ENCODE measurements at places on chromosomes 4 and X.

DNA sequence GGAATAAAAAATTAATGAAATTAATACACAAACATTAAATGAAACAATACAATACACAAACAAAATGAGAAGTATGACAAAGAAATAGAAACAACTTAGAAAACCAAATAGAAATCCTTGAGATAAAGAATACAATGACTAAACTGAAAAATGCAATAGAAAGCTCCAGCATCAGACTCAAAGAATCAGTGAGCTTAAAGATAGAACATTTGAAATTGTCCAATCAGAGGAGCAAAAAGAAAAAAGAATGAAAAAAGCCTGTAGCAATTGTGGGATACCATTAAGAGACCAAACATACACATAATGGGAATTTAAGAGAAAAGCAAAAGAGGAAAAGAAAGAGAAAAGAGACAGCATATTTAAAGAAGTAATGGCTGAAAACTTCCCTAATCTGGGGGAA is 25.7 kb downstream of the EMCN start:
- no peak for DNase-seq

GRCh38 chr4:38672074-38672396 is 8.0 kb downstream of the KLF3 start:
- DNase-seq = no peak

GRCh38 chr4:123397144-123398065 is 810 bp downstream of the SPRY1 start:
- peak; percentile 32 for DNase-seq

DNA sequence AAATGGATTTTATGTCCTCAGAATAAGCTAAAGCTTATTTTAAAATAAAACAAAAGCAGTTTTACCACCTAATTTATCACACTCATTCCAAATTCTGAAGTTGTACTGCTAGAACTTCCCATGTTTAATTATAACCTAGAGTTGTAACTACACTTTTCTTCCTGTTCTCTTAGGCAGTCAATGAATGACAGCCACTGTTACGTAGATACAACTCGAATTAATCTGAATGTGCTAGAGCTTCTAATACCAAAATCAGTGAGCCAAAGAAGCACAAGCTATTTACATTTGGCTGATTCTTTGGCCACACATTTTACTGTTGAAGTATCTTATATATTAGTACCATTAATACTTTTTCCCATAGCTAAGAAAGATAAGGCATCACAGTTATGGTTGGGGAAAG is 99.0 kb upstream of the FTHL17 start:
- DNase-seq = no peak

DNA sequence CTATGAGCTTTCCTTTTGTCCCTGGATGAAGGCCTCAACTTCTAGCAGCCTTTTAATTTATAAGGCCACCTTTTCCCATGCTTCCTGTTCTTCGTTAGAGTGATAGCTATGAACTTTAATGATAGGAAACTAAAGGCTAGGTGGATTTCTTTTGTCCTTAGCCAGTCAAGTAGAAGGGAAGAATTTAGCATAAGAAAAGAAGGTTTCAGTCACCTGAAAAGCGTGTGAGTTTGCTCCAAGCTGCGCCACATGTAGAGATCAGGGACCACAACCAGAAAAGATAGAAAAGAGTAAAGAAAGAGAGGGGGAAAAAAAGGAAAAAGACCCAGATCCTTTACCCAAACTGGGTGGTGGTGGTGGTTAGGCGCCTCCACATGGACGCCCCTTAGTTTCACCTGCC is 28.6 kb downstream of the LUZP4 start:
- DNase-seq = no peak

GRCh38 chr4:38716256-38716655 is 52.3 kb downstream of the KLF3 start:
- no peak for DNase-seq

- DNase-seq = no peak
Measured at GRCh38 chr4:93814722-93815121, 13.8 kb upstream of the ATOH1 start.

GRCh38 chrX:1925053-1925481 is 310.2 kb downstream of the ASMT start:
- DNase-seq = no peak

GRCh38 chr4:8442596-8443358 is 2.2 kb downstream of the TRMT44 start:
- DNase-seq = no peak

DNA sequence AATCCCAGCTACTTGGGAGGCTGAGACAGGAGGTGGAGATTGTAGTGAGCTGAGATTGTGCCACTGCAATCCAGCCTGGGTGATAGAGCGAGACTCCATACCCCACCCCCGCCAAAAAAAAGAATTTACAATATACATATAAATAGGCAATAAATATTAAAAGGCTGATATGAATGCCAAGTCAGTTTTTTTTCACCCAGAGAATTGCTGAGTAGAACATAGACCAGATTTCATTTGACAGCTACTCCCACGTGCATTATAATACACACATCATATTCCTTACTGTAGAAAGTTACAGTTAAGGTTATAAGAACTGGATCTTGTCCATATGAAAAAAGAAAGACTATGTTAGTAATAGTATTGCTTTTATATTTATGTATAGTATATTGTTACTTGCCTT is 18.7 kb upstream of the CCNI start:
- no peak for DNase-seq

DNA sequence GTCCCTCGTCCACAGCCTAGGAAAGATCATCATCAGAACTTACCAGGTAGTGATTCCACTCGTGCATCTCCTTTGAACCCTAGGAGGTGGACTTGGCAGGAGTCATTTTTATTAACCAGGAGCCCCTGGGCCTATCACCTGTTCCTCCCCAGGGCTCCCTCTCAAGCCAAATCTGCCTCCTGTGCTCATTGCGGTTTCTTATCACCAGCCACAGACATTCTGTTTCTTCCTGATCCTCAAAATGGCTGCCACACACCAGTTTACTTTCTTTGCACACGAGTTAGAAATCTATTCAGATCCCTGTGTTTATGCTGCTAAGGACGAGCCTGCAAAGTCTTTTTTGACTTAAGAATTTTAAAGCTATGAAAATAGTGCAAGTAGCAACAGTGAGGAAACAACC is 354.5 kb upstream of the BOD1L1 start:
- no peak for DNase-seq

DNA sequence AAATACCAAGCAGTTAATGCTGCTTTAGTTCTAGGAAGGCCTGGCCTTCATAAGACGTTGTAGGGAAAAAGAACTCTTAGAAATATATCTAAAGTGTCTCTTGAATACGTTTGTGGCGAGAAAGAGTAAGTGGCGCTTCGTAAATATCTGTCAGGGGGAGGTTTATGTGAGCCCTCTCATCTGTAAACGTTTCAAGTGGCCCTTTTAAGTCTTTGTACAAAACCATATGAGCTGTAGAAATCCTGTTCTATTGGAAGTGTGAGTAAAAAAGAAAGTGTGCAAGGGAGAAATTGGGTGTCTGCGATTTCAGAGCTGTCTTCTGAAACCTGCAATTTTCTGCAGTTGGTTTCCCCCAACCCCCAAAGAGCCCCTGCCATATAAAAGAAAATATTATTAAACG is 8.6 kb upstream of the INTU start:
- no peak for DNase-seq

DNA sequence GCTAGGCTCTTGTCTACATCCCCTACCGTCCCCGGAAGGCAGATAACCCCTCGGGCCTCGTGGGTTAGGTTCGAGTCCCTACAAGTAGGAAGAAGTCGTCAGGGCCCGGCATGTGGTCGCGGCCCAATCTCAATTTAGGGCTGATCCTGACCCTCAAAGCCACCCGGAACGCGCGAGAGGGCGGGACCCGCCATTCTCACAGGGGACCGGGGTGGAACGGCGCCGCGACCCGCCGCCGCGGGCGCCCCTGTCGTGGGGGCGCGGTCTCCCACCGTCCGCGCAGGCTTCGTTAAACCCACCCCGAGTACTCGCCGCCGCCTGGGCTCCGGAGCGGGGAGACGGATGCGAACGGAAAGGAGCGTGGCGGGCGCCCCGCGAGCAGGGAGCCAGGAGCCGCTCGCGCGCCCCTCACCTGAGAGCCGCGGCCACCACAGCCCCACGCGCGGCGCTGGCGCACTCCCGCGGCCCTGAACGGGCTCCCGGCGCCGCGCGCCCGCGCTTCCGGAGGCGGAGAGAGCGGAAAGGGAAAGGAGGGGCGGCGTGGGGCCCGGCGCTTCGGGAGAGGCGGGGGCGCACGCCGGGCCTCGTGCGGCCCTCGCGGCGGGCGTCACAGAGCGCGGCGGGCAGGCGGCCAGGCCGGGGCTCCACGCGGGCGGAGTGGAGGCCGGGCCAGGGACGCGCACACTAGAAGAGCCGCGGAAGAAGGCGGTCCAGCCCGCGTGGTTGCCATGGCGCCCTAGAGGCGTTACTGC is at the start of gene CFAP97:
TSS of gene CFAP97 (minus strand) at position 515 of the 752 bp plus-strand sequence. CDS start 12,804 bp downstream, outside the sequence.
- DNase-seq = peak; percentile 85

GRCh38 chr4:126056116-126056650 is 741.4 kb downstream of the FAT4 start:
- DNase-seq = no peak

DNA sequence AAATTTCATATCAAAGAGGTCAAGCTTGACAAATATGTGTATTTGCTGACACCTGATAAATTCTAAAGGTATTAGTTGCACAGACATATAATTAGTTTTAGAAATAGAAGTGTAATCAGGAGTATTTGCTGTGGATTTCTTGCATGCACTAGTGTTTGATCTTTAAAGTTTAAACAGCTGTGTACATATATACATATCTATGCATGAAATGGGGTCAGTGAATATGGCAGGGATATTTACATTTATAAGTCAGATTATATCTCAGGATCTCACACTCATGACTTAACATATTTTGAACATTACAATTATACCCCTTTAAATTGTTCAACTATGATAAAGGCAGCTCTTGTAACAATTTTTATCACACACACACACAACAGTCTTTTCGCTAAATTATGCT is 547.4 kb upstream of the ACTRT1 start:
- no peak for DNase-seq

DNA sequence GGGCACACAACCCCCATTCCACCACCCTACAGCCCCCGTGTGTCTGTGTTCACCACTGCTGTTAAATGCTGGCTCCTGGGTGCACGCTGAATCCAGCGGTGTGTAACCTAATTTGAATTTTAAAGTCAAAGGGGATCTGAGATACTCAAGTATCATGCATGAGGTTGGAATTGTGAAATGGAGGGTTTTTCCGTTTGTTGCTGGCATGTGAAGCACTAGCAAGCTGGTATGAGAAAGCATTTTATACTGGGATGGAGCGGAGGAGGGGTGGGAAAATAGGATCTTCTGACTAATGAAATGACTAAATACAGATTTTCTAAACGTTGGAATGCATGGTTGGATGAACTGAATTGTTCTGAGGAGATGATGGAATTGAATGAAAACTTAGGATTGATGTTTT is 36.9 kb upstream of the FAT1 start:
- no peak for DNase-seq
